ENCODE measurements at places on chromosomes 11 and 22.

DNA sequence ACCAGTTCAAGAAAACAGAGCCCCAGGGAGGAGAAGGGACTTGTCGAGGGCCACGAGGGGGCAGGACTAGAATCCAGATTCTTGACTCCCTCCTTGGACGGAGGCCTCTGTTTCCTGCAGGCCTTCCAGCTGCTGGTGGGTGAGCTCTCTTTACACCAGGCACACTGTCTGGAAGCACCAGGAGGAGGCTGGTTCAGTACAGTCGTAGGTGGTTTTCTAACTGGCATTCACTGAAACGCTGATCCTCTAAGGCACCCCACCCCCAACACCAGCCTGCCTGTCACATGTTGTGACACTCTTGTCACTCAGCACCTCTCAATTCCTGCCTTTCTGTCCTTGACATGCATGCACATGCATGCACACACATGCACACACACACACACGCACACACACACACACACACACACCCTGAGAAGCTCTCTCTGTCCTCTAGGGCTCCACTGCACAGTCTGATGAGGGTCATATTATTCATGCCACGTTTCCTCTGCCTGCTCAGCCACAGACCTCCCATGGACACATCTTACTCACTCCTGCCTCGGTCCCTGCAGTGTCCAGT lies 751 bp downstream of the MS4A10 start:
- no peak for DNase-seq

DNA sequence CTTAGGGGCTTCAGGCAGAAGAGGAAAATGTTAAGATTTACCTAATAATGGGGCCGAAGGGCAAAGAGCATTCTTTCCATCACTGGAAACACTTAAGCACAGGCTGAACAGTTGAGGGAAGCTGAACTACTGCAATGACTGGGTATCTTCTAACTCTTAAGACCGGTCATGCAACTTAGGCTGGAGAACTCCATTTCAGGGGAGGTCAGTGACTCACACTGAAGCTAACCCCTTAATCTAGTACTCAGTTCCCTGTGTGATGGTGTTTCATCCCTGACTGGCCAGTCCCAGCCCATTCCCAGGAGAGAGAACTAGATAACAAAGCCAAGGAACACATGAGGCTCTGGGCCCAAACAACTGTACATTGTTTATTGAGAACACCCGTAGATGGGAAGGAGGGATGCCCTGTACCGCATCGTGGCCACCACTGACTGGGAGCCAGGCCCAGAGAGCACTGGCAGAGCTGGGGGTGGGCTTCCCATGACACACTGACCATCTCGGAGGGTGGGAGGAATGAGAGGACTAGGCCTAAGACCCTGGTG lies 10.5 kb downstream of the RPL27A start:
- no peak for DNase-seq

GRCh38 chr11:102654761-102655160 lies 29.6 kb upstream of the MMP20 start:
- no peak for DNase-seq

GRCh38 chr22:18000441-18001039 lies 23.8 kb downstream of the MICAL3 start:
- DNase-seq: peak; percentile 55

GRCh38 chr11:80855426-80855825 lies 1414.6 kb upstream of the TENM4 start:
- DNase-seq: no peak

DNA sequence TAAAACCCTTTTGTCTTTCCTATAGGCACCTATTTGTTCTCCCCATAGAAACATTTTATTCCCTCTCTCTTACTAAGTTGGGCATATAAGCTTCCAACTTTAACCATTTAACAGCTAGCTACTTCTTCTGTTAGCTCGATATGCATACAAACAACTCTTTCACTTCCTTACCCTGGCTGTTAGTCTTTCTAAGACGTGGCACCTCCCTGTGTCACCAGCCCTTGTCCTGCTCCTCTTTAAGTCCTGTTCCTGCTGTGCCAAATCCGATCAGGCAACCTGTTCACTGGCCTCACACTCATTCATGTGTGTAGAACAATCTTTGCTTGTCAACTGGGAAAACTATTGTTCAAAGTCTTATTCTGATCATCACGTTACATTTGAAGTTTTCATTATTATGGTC lies 1376.1 kb upstream of the TENM4 start:
- DNase-seq: no peak

GRCh38 chr11:125756050-125756449 lies 10.0 kb downstream of the PATE1 start:
- no peak for DNase-seq

- DNase-seq: no peak
Measured at GRCh38 chr22:20404881-20405280, 10.9 kb downstream of the ZNF74 start.

DNA sequence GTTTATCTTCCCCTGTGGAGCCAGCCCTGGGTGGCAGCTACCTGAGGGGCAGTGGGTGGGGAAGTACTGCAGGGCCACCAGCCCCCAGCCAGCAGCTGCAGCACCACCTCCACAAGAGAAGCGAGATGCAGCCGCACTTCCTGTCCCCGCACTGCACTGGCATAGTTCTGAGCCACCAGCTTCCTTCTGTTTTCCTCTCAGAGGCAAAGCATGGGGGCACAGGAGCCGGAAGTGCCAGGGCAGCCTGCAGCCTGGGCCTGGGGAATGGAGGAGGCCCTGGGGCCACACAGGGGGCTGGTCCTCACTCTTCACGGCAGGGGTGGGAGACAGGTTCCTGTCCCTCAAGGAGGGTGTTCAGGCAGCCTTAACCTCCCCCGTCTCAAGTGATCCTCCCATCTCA lies 11.9 kb upstream of the SH3BP1 start:
- DNase-seq: no peak

DNA sequence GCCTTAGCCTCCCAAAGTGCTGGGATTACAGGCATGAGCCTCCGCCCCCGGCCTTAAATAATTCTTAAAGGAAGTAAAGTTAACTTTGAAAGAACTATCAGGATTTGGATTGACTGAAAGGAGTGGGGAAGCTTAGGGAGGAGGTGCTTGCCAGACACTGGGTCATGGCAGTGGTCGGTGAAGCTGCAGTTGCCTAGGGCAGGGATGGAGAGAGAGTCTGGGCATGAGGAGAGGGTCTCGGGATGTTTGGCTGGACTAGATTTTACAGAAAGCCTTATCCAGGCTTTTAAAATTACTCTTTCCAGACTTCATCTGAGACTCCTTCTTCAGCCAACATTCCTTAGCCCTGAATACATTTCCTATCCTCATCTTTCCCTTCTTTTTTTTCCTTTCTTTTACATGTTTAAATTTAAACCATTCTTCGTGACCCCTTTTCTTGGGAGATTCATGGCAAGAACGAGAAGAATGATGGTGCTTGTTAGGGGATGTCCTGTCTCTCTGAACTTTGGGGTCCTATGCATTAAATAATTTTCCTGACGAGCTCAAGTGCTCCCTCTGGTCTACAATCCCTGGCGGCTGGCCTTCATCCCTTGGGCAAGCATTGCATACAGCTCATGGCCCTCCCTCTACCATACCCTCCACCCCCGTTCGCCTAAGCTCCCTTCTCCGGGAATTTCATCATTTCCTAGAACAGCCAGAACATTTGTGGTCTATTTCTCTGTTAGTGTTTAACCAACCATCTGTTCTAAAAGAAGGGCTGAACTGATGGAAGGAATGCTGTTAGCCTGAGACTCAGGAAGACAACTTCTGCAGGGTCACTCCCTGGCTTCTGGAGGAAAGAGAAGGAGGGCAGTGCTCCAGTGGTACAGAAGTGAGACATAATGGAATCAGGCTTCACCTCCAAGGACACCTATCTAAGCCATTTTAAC lies at the start of gene NNMT:
NNMT (plus strand) TSS at position 724 of the 929 bp plus-strand sequence; CDS start at position 882, 158 bp downstream.
- DNase-seq: no peak

DNA sequence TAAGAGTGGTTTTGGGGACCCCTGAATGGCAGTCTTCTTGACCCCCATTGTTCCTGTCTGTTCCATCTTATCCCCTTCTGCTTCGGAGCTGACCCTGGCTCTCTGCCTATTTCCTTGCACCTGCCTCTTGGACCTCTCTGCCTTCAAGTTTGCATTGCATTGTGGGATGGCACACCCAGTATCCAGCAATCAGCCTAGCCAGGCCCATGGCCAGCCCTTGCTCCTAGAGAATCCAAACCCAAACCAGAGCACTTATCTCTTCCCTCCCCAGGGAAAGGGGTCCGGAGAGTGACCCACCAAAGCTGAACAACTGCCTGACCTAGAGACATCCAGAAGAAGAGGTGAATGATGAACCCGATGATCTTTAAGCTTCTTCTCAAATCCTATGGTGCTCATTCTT lies 607.3 kb upstream of the CADM1 start:
- DNase-seq: no peak

DNA sequence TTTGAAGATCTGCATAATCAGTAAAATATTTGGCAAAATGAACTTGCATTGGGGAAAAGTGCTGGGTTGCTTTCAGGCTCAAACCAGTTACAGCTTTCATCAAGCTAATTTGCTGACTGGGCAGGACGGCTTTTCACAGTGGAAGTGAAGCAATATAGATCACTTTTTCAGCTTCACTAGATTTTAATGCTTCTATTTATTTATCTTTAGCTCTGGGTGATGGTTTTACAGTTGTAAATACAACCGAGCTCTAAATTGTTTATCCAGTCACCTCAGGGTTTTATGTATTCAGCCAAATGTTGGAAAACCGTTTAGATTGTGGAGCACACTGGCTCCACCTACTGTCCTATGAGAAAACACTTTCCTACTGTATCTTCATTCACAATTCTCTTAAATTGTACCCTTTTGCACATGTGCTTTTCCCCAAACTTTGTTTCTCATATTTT lies 58.2 kb downstream of the ACER3 start:
- DNase-seq: peak; percentile 80

DNA sequence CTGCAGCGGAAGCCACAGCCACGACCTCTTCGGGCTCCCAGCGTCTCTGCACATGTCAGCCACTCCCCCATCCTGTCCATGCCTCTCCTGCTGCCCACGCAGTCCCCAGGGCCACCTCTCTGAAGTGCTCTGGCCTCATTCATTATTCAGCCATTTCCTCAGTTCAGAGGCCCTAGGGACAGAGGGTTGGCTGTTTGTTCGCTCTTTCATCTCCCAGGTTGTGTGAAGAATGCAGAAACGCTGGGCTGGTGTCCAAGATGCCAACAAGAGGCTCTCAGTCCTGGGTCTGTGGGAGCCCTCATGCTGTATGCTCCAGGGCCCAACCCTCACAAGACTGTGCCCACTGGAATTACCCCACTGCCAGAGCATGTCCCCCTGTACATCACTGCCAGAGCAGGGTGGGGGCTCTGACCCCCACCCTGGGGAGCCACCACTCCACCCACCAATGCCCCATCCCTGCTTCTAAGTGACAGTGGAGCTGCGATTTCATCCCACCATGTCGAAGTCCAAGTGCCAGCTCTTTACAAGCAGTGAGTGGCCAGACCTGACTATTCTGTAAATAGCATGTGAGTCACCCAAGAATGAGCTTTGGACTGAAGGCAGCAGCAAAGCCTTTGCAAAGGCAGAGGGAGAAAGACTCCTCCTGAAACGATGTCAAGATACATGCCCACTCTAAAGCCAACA lies 209.6 kb downstream of the BUD13 start:
- DNase-seq: no peak

DNA sequence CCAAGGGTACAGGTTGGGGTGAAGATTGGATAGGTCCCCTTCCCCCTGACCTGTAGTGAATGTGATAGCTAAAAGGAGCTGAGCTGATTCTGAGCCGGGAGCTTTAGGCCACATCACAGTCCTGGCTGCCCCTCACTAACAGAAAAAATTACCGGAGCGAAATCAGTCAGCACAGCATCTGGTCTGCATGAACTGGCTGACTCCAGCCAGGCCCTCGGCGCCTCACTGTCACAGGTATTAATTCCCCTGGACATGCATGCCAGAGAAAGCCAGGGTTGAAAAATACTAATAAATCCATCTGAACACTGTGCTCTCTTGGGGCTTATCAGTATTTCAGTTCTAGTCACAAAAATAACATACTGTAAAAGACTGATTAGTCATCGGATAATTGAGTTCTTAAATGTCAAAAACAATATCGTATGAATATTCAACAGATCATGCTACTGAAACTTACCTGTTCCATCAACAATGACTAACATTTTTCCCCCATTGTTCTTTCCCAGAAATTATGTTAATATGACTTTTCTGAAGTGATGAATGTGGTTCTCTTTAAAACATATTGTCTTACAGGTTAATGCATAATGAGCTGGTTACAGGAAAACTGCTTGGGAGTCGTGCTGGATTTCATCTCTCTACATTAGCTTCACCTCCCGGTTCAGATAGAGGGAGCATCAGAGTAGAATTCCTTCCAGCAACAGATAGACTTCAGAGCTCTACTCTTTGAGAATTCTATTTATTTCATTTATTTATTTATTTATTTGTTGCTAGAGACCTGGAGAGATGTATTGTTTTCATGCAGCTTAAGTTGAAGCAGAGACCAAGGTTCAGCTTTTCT lies 387.7 kb downstream of the NXPE2 start:
- no peak for DNase-seq

DNA sequence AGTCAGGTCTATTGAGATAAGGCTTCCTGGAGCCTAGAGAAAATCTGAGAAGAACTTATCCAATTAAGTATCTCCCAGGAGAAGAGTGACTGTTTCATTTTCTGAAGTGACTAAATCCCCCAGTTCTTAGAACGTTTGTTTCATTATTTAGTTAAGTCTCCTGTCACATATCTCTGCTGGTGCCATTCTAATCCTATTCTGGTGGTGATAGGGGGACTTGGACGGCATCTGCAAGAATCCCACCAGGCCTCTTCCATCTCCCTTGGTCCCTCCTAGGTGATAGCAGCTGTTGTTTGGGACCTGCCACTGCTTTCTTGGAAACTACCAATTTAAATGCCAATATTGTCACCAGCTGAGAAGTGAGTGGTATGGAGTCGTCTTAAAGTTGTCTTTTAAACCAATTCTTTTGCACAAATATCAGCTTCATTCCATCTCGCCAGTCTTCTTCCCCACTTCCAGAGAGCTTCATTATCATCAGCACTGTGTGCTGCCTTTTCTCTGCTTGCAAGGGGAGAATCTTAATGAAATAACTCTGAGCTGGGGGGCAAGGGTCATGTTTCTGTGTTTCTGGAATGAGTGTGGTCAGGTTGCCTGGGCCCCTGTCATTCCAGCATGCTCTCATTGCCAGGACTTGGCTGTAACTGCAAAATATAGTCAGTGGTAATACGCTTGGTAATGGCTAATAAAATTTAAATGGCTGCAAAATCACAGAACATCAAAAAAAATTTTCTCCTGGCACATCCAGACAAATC lies 104.8 kb downstream of the LDLRAD3 start:
- DNase-seq: no peak

DNA sequence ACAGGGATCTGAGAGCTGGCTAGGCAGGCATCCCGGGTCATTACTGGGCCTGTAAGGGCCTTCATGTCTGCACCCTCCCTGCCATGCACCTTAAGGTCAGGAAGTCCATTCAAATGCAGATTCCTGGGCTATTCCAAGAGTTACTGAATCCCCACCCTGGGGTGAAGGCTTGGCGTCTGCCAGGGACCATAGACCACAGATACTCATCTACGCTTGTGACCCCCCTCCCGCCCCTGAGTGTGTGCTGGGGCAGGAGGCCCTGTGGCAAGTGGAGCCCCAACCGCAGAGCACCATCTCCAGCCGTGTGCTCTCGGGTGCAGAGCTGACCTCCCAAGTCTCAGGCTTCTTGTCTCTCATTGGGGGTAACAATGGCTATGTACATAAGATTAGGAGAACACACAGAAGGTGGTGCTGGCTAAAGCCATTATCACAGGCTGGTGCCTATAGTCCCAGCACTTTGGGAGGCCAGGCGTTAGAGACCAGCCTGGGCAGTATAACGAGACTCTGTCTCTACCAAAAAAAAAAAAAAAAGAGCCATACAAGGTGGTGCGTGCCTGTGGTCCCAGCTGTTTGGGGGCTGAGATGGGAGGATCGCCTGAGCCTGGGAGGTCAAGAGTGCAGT lies 19.1 kb upstream of the KCNQ1OT1 start:
- DNase-seq: no peak
